ENCODE measurements at places on chromosomes 7 and 10.

- no peak for DNase-seq
Measured at GRCh38 chr7:134089446-134089845, 37.7 kb upstream of the LRGUK start.

GRCh38 chr7:43640679-43641078 is 57.8 kb downstream of the STK17A start:
- no peak for DNase-seq

DNA sequence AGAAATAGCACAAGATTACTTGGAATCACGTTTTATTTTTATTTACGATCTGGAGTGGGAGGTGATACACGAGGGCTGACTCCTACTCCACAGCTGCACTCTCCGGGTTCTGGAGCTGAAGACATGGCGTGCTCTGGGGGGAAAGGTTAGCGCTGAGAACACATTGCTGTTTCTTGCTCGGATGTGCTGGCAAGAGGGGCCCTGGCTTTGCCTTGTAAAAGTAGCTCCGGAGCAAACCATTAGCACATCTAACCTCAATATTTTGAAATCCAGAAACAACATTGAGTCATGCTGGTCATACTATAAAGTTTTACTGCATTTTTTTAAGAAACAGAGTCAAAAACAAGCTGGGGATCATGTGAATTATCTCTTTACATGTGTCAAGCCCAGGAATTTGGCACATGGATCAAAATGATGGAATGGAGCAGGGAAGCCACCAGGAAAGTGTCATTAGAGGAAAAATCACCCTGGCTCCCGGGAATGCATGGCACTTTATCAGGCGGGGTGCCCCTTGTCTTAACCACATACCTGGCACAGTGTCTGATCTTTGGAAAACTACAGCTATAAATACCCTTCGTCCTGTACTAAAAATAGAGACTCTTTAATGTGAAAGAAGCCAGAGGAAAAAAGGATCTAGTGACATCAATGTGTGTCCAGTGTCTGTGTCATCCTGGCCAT is 31.6 kb upstream of the LYZL1 start:
- DNase-seq = no peak

GRCh38 chr7:148669927-148670326 is 28.8 kb upstream of the CUL1 start:
- no peak for DNase-seq

GRCh38 chr10:35425595-35425994 is 89.3 kb downstream of the CCNY start:
- no peak for DNase-seq

DNA sequence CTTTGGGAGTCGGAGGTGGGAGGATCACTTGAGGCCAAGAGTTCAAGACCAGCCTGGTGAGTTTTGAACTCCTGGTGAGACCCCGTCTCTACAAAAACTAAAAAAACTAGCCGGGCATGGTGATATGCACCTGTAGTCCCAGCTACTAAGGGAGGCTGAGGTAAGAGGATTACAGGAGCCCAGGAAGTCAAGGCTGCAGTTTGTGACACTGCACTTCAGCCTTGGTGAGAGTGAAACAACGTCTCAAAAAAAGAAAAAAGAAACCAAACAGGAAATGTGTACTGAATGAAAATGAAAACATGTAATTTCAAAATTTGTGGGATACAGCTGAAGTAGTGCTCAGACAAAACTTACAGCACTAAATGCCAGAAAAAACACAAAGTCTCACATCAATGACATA is 7.6 kb downstream of the ARHGAP12 start:
- no peak for DNase-seq

GRCh38 chr7:128201690-128202085 is 39.4 kb upstream of the LEP start:
- no peak for DNase-seq

DNA sequence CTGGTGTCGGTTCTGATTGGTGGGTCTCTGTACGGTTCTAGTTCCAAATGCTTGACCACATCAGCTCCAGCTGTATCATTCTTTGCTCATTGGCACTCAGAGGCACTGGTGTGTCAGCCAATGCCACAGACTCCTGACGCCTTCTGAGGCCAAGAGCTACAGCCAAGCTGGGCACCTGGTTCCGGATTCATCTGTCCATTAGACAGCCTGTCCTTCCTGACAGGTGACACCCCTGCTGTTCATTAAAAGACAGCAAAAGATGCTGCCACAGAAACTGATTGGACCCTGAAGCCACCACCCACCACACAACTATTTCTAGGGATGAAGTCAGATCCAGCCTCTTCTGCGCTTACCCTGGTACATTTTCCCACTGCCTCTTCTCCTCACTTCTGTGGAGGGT is 35.6 kb downstream of the COL13A1 start:
- no peak for DNase-seq

- DNase-seq = no peak
Measured at GRCh38 chr7:98091061-98091460, 15.6 kb upstream of the LMTK2 start.

- no peak for DNase-seq
Measured at GRCh38 chr7:42315103-42315502, 78.1 kb upstream of the GLI3 start.

GRCh38 chr7:120043250-120043649 is 229.7 kb upstream of the KCND2 start:
- DNase-seq = no peak

- no peak for DNase-seq
Measured at GRCh38 chr7:27112361-27112760, 9.9 kb upstream of the HOXA2 start.

GRCh38 chr7:40990841-40991240 is 712.0 kb downstream of the INHBA start:
- DNase-seq = no peak

GRCh38 chr10:125151553-125152449 is 8.6 kb downstream of the CTBP2 start:
- DNase-seq = no peak

GRCh38 chr7:102934701-102935100 is 21.9 kb downstream of the LRRC17 start:
- no peak for DNase-seq

GRCh38 chr10:30510184-30510931 is 76.4 kb downstream of the MAP3K8 start:
- no peak for DNase-seq

GRCh38 chr7:28750981-28751380 is 207.1 kb downstream of the TRIL start:
- DNase-seq = no peak

GRCh38 chr10:1050145-1050544 is 1.2 kb upstream of the IDI1 start:
- DNase-seq = no peak

GRCh38 chr10:102479651-102480050 is 22.9 kb downstream of the ACTR1A start:
- no peak for DNase-seq

DNA sequence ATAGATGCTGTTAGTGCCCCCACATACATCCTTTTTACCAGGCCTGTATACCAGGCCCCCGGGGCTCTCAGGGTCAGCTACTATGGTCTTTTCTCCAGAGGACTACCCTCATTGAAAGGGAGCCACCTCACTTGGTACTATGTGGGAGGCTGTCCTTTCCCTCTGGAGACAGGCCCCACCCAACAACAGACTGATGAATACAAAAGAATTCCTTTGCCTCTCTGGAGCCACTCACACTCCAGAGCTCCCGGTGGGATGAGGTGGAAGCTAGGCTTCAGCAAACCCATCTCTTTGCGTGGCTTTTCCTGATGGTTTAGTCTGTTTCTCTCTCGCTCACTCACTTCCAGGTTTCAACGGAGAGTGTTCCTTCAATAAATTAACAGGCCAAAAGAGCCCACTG is 30.3 kb downstream of the ANKMY2 start:
- DNase-seq = no peak

DNA sequence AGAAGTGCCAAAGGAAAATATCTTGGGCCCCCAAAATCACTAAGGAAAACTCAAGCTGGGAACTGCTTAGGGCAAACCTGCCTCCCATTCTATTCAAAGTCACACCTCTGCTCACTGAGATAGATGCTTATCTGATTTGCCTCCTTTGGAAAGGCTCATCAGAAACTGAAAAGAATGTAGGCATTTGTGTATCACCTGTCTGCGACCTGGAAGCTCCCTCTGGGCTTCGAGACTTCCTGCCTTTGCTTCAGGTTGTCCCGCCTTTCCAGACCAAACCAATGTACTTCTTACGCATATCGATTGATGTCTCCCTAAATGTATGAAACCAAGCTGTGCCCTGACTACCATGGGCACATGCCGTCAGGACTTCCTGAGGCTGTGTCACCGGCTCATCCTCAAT is 14.5 kb upstream of the LRRC72 start:
- no peak for DNase-seq

GRCh38 chr7:74656441-74656836 is 1.1 kb upstream of the GTF2I start:
- peak; percentile 66 for DNase-seq

DNA sequence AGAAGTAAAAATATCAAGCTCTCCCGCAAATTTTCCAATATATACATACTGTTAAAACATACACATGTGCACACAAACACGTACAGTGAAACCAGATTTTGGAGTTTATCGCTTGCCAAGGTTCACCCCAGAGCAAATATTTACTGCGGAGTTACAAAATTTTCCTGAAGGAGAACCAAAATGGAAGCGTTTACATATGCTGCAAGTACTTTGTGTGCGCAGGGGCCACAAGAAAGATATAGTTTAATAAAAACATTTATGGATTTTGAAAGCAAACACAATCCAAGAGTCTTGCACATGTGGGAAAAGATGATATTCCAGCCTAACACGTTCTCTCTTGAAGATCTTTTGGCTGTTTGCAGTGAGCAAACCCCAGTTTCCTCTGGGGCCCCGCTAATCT is 301.3 kb upstream of the NFE2L3 start:
- DNase-seq = no peak

GRCh38 chr7:127776776-127777386 is 124.9 kb downstream of the SND1 start:
- no peak for DNase-seq

DNA sequence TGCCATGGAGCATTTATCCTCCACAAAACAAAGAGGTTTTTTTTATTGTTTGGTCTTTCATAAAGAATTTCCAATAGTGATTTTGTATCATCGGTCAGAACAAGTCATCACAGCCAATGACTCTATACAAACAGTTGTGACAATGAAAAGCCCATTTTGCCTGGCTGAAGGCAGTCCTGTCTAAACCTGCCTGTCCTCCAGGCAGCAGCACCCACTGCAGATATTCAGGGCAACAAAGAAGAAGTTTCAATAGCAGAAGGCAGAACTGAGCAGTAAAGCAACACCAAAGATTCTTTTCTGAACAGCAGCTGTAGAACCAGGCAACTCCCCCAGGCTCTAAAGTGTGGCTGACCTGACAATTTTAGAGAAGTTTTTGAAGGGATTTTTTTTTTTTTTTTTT is 169.4 kb downstream of the FGFR2 start:
- no peak for DNase-seq
